CD4-positive, alpha-beta T cell treated with Interleukin-17A for 4 hours (primary cell): ENCODE measurements at places on chromosomes 5 and 9.
A peak's percentile ranks its signal among the peaks of the same experiment; 100 is the strongest.

- DNase-seq: no peak
These were observed 18.6 kb downstream of the RALGDS start for GRCh38 chr9:133102190-133103021.

DNA sequence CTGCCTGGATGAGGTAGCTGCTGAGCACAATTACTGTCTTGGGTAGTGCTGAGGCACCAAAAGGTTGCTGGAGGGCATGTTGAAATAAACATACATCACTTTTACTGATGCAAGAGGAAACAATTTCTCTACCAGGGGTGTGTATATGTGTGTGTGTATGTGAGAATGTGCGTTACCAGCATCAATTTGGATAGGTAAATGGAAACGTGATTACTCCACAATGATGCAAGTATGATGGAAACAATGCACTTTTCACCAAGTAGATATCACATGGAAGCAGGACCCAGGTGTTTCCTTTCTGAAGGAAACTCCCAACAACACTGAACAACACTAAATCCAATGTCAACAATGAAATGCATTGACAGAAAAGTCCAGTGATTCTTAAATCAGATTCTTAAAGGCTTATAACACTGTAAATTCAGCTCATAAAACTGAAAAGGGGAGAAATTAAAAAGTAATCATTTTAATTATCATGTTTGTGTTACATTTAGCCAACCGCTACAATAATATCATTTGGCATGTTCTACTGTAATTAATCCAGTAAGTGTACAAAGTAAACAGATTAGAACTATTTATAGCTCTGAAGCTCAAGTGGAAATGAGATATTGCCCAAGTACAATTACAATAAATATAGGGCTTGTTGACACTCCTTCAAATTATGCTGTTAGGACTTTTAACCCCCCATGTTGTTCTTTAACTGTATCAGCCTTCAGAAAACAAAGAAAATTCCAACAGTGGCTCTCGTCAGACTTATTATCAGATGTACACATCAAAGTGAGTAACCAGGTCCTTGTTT, 25.3 kb downstream of the YIPF5 start:
- no peak for DNase-seq

GRCh38 chr5:72815580-72816283, 729 bp upstream of the TNPO1 start:
- DNase-seq: peak; percentile 59

GRCh38 chr9:127488946-127489345, 37.6 kb downstream of the LRSAM1 start:
- DNase-seq: no peak

DNA sequence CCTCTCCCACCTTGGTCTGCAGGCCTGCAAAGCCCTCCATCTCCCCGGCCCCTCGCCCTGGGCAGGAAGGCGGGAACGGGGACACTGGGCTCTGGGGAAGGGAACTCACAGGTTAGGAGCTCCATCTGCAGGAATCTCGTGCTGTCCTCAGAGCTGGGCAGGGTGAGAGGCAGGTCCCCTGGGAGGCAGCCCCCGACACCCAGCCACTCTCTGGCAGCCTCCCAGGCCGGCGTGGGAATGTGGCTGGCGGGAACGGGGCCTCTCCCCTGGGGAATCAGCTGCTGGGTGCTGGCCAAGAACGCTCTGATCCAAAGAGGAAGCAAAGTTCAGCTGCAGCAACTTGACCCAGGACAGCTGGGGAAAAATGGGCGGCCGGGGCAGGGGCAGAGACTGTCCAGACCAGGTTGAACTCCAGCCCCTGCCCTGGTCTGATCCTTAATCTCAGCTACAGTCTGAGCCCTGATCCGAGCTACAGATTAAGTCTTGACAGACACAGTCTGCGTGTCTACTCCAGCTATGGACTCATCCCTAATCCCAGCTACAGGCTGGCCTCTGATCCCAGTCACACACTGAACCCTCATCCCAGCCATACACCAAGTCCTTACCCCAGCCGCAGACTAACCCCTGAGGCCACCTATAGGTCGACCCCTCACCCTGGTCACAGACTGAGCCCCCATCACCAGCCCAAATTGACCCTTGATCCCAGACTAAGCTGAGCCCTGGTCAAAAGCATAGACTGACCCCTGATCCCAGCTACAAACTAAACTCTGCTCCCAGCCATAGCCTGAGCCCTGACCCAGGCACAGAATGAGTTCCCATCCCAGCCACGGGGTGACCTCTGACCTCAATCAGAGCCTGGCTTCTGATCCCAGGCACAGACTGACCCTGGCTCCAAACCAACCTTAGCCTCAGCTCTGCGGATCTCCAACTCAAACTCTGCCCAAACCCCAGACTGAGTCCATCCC, 37.3 kb upstream of the EGFL7 start:
- DNase-seq: no peak
